ENCODE measurements at places on chromosomes 5 and 9. TPM values are rescaled to one million over a fixed set of nuclear protein-coding genes. Genes with fewer than 3 reads are reported as not detected.

PCDHA9 gene
- total RNA-seq, result 0.06 TPM

AKNA gene
- total RNA-seq, result 4.2 TPM

PCDHB5 gene
- 1.8 TPM for total RNA-seq

IRX1 gene
- 0.53 TPM for total RNA-seq

BARHL1 gene
- not detected for total RNA-seq

COL5A1 gene
- total RNA-seq, result 74.9 TPM

ERP44 gene
- total RNA-seq, result 13.2 TPM

TRIM36 gene
- total RNA-seq, result 0.53 TPM

TMED7 gene
- total RNA-seq, result 148 TPM

MELK gene
- 26.2 TPM for total RNA-seq

AOPEP gene
- total RNA-seq, result 128 TPM

NEK6 gene
- 50.2 TPM for total RNA-seq

PCDH1 gene
- 5.7 TPM for total RNA-seq

ERAP2 gene
- total RNA-seq, result 65.5 TPM

ZBED3 gene
- total RNA-seq, result 0.81 TPM

FEM1C gene
- 19.0 TPM for total RNA-seq

CWC27 gene
- 12.9 TPM for total RNA-seq

EGR1 gene
- 16.2 TPM for total RNA-seq

TMEM215 gene
- not detected for total RNA-seq

TMEM174 gene
- total RNA-seq, result not detected

TAF11L11 gene
- total RNA-seq, result not detected

MSX2 gene
- total RNA-seq, result 0.50 TPM

CATSPER3 gene
- 0.25 TPM for total RNA-seq

FYB1 gene
- total RNA-seq, result 0.26 TPM

ELAVL2 gene
- 0.12 TPM for total RNA-seq

OR1Q1 gene
- 0.26 TPM for total RNA-seq

SARDH gene
- 7.4 TPM for total RNA-seq

MOB3B gene
- under 0.01 TPM for total RNA-seq

RALGDS gene
- total RNA-seq, result 13.4 TPM

PRRX2 gene
- 32.8 TPM for total RNA-seq

F12 gene
- 0.25 TPM for total RNA-seq

ADGRD2 gene
- total RNA-seq, result not detected

INSL4 gene
- under 0.01 TPM for total RNA-seq

ARL14EPL gene
- not detected for total RNA-seq

TRPM3 gene
- 10.9 TPM for total RNA-seq

SIT1 gene
- total RNA-seq, result 0.25 TPM

SNX2 gene
- total RNA-seq, result 109 TPM

ECPAS gene
- total RNA-seq, result 113 TPM

ISL1 gene
- 0.25 TPM for total RNA-seq

IL5 gene
- total RNA-seq, result not detected

PLEKHG4B gene
- not detected for total RNA-seq

CCDC192 gene
- total RNA-seq, result not detected

NR5A1 gene
- not detected for total RNA-seq

AK3 gene
- total RNA-seq, result 90.6 TPM

BSPRY gene
- total RNA-seq, result not detected

CBY3 gene
- total RNA-seq, result not detected

SEPTIN8 gene
- 84.5 TPM for total RNA-seq

ERBIN gene
- 49.4 TPM for total RNA-seq

SLC6A18 gene
- total RNA-seq, result not detected

LCN12 gene
- total RNA-seq, result 0.37 TPM

RXRA gene
- 13.8 TPM for total RNA-seq

Data from aortic smooth muscle cell (primary cell).